ENCODE measurements at places on chromosomes 16 and 17.
A peak's percentile ranks its signal among the peaks of the same experiment; 100 is the strongest.

DNA sequence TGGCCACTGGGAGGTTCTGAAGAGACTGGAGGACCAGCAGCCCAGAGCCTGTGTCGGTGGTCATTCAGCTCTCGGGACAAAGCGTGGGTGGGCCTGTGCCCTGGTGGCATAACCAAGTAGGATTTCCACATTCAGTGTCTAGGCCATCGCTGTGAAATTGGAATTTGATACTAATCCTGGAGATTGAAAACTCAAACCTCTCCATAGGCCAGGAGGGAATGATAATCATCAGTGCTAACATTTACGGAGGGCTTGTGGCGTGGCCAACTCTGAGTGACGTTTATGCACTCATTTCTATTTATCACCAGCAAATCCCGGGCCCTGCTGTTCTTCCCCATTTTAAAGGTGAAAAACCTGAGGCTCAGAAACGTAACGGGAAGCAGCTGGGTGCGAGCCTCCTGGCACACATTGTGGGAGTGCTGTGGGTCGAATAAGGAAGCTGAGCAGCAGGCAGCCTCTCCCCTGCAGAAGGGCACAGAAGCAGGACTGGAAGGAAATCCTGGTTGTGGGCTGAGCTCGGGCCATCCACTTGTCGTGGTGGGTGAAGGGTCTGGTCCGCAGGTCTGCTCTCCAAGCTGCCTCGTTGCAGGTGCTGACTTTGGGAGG lies 33.1 kb downstream of the RAI1 start:
- no peak for DNase-seq

- DNase-seq: peak; percentile 95
These were observed 1.2 kb upstream of the MT2A start for GRCh38 chr16:56607109-56607618.

DNA sequence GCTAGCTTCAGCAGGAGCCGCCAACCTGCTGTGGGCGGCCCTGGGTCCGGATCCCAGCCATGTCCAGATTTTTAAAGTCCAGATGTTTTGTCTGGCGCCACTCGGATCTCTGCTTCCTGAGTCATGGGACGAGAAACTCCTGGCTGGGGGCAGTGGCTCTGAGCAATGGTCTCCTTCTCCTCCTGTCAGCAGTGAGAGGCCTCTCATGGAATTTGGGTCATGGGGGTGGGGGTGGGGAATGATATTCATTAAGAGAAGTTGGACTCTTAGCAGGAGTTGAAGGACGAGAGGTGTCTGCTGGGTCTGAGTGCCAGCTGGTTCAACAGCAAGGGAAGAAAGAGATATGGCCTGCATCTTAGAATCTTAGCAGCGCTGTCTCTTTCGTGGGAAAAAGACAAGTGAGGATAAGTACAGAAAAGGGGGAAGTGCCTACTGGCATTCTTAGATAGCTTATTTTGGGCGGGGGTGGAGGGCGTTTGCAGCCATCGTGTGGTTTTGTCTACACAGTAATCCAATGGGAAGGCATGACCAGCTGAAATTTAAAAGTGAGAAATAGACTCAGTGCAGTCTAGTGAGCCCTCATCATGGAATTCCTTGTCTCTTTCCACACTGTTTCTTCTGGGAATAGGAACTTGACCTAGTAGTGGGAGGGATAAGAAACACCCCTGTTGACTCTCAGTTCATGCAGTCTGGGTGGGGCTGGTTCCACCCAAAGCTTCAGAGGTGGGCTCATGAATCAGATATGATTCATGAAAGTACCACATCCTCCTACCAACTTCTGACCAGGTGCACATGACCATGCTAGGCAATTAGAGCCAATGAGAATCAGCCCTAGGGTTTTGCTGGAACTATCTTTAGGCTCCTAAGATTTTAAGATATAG lies 80.5 kb downstream of the MYH13 start:
- peak; percentile 21 for DNase-seq

DNA sequence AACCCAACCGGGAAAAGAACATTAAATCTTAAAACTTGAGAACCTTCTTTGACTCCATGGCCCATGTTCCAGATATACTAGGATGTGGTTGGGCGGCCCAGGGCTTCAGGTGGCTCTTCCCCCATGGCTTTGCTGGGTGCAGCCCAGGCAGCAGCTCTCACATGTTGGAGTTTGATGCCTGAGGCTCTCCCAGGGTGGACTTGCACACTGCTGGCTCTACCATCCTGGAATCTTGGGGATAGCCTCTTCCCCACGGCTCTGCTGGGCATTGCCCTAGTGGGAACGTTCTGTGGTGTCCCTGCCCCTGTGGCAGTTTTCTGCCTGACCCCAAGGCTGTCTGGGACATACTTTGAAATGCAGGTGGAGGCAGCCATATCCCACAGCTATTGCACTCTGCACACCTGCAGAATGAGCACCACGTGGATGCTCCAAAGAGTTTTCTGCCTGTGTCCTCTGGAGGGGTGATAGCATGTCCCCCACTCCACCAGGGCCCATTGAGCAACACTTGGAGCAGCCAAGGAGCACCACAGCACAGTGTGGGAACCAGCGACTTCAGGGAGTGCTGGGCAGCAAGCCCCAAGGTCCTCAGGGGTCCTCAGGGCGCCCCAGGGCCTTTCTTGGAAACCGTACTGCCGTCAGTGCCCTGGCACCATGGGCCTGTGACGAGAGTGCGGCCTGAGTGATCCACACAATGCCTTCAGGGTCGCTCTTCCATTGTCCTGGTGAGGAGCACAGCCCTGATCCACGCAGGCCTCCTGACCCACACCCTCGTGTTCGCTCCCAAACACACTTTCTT lies 70.8 kb downstream of the GOSR1 start:
- DNase-seq: no peak

GRCh38 chr16:89004209-89004831 lies 27.3 kb upstream of the CBFA2T3 start:
- DNase-seq: no peak

GRCh38 chr16:30409125-30410060 lies 2.0 kb downstream of the ZNF771 start:
- DNase-seq: no peak

- DNase-seq: no peak
These were observed 11.1 kb downstream of the LDHD start for GRCh38 chr16:75105306-75106061.

- peak; percentile 80 for DNase-seq
These were observed 70.3 kb downstream of the PMP22 start for GRCh38 chr17:15194859-15195277.

GRCh38 chr17:32659419-32659842 lies 172.6 kb downstream of the CDK5R1 start:
- DNase-seq: peak; percentile 27

DNA sequence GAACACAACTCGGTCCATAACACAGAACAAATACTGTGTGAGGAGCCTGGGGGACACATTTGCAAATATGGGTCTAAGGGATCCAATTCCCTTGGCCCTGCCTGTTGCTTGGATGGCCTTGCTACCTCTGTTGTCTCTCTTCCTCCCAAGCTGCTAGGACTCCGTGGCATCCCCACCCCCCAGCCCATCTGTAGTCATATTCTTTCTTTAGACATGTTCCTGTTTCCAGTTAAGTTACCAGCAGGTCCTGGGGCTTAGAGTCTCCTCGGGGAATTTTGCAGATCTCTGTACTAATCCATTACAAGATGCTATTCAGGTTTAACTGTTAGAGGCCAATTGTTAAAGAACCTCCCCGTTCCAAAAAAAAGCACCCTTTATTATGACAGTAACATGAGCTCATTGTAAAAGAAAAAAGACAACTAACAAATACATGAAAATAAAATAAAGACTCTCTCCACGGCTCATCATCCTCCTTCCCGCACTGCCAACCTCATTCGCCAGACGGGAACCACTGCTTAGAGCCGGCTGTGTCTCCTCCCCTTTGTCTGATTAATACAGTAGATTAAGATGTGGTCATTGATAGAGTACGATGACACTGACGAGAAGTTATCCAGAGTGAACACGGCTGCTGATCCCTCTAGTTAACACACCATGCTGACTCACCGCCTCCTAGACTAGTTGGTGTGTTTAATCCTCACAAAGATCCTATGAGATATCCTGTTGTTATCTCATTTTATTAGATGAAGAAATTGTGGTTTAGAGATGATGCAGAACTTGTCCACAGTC lies 22.2 kb downstream of the HS3ST4 start:
- DNase-seq: no peak

GRCh38 chr16:833411-833810 lies 32.9 kb upstream of the GNG13 start:
- no peak for DNase-seq

GRCh38 chr16:11118479-11118878 lies 137.5 kb downstream of the SOCS1 start:
- no peak for DNase-seq

DNA sequence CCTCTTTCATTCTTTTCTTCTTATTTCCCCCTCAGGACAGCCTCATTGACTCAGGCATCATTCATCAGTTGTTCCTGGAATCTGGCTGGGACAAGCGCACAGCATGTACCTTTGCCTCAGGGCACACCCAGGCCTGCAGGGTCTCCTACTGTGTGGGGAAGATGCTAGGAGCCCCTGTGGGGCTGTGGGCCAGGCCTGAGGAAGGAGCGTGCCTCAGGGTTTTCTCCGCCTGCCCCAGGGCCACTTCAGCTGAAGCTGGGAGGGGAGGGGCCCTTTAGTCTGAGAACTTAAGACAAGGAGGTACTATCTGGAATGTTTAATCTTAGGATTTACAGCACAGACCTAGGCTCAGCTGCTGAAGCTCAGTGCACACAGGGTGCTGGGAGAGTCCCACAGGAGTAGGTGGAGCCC lies 7.9 kb downstream of the ELMO3 start:
- no peak for DNase-seq

DNA sequence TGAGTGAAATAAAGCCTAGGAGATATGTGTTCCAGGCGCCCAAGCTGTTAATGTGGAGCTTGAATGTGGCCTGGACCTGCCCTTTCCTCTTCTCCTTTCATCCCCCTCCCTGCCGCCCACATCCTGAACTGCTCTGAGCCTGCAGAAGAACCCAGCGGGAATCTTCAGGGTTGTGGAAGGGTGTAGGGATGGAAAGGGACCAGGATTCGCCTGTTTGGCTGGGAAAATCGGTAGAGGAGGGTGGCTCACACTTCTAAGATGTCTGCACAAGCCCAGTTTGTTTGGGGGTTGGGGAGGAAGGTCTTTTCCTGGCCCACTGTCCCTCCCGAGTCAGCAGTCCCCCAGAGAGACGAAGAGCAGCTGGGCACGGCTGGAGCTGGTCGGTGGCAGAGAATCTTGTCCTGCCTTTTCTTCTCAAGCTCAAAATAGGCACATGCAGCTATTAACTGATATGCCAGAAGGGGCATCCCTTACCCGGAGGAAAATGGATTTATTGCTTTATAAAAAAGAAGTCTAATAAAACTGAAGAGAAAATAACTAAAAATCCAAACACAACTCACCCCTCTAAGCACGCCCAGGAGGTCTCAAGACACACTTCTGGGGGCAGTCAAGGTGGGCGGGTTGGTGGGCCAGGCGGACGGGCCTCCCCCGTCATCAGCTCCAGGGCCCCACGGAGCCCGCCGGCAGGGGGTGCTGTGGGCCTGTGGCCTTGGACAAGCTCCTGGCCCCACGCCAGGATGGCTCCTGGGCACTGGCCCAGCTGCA lies 11.5 kb upstream of the PITPNA start:
- no peak for DNase-seq

DNA sequence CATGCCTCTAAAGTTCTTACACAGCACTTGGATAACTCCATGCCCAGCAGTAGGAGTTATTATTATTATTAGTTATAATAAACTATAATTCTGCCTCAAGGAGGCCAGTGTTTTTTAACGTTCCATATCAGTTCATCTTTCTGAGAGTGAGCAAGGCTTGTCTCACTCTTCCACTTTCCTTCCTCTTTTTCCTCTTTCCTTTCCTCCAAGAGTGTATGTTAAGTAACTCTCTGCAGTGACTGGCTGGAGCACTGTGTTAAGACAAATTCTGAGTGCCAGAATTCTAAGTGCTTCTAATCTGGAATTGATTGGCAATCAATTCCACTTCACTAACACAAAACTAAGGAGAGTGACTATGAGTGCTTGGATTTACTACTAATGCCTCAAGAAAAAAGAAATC lies 16.4 kb downstream of the CLEC19A start:
- no peak for DNase-seq

GRCh38 chr17:41521574-41522261 lies 3.0 kb upstream of the KRT15 start:
- peak; percentile 44 for DNase-seq

- DNase-seq: no peak
These were observed 114.0 kb downstream of the PRKCB start for GRCh38 chr16:23949630-23950290.

DNA sequence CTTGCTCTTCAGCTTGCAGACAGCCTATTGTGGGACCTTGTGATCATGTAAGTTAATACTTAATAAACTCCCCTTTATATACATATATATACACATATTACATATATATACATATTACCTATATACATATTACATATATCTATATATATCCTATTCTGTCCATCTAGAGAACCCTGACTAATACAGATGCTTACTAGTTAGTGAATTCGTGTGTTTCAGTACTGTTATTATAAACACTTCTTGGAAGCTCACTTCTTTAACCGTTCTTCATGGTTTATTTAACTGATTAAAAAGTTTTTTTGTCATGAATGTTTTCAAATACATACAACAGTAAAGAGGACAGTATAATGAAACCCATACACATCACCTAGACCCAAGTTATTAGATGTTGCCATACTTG lies 12.6 kb downstream of the ORC6 start:
- no peak for DNase-seq

GRCh38 chr16:54506741-54507500 lies 220.3 kb upstream of the IRX3 start:
- no peak for DNase-seq

GRCh38 chr17:6712058-6712853 lies 913 bp downstream of the SLC13A5 start:
- no peak for DNase-seq

- no peak for DNase-seq
These were observed 9.9 kb upstream of the TEX2 start for GRCh38 chr17:64273006-64273405.

DNA sequence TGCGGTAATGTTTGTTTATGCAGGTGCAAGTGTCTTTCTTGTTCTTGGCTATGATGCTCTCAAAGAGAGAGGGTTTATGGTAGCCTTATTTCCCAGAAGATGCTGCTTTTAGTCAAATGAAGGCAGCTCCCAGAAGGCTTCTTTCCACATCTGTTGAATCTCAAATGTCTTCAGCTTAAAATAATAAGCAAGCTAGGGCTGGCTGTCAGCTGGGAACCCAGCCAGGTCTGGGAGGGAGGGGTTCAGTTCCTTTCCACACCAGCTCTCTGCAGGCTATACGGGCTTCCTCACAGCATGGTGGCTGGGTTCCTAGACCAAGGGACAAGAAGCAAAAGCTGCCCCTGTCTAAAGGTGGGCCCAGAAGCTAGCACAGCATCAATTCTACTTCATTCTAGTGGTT lies 47.4 kb upstream of the ATF7IP2 start:
- DNase-seq: no peak

- DNase-seq: no peak
These were observed 5.8 kb downstream of the C17orf50 start for GRCh38 chr17:35766489-35766877.

DNA sequence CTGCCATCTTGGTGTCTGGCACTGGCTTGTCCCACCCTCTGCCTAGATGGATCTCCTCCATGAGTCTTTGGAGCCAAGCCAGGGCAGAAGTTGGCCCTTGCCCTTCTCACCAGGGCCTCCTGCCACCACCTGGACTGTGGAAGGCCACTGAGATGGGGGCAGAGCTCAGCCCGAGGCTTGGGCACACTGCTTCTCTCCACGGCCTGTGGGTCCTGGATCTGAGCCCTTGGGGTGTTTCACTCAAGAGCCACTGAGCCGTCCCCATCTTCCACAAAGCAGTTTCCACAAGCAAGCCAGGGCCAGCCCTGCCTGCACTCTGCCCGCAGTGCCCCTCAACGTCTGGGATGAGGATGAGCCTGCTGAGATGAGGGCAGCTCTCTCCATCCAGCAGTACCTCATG lies 16.7 kb upstream of the CD300A start:
- DNase-seq: no peak

Data from AG09309 (cell line).